Activated naive CD8-positive, alpha-beta T cell treated with anti-CD3 and anti-CD28 coated beads, Interleukin-2, amount 10 ng/mL, durations not matched to agents 7 days and 5 days (primary cell): ENCODE measurements at places on chromosomes 13 and 19. TPM values are rescaled to one million over a fixed set of nuclear protein-coding genes. Genes with fewer than 3 reads are reported as not detected.

- peaks cover 13% of the 10 kb centered on the region for H3K27me3 ChIP-seq
- DNase-seq, result no peak
- peaks cover 23% of the 10 kb centered on the region for H3K36me3 ChIP-seq
- H3K27ac ChIP-seq, result no peak overlapping the region
- H3K4me3 ChIP-seq, result no peak overlapping the region
These were observed 11.8 kb downstream of the IFNL1 start for GRCh38 chr19:39307822-39308530.

DNA sequence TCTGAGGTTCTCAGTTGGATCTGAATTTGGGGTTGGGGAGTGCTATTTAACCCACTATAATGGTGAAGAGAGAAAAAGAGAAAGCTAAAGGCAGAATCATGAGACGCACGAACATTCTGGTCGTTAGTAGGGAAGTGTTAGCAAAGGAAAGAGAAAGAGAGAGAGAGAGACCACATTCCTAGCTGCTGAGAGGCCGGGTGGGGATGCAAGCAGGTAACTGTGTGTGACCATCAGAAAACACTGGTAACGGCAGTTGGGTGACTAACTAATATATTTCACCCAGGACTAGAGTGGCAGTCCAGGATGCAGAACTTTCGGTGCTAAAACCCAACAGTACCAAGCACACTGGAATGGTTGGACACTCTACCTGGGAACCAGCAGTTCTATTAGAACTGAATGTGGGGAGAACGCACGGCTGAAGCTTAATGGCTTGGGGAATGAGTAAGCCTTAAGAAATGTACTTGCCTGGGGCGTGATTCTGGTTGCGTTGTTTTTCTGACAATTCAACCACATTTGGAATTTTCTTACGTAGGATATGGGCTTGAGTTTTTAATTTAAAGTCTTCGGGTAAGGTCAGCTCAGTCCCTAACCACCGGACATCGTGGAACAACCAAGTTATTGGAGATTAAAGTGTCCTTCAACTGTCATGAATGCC, 130.2 kb downstream of the DNAJC15 start:
- H3K27ac ChIP-seq, result no peak overlapping the region
- no peak for DNase-seq

MAP2K7 gene
- 46.9 TPM for total RNA-seq

GRCh38 chr19:531753-532560, at the start of gene CDC34:
TSS of gene CDC34 (plus strand) at chr19:531760. CDS start at chr19:531932, 172 bp downstream.
- no peak for DNase-seq
- H3K4me3 ChIP-seq, result peak within 1 kb of the TSS; percentile 87
- H3K4me1 ChIP-seq, result peaks cover 4% of the 10 kb centered on the region
- no peaks in the 10 kb centered on the region for H3K27me3 ChIP-seq
- no peaks in the 10 kb centered on the region for H3K36me3 ChIP-seq

DNA sequence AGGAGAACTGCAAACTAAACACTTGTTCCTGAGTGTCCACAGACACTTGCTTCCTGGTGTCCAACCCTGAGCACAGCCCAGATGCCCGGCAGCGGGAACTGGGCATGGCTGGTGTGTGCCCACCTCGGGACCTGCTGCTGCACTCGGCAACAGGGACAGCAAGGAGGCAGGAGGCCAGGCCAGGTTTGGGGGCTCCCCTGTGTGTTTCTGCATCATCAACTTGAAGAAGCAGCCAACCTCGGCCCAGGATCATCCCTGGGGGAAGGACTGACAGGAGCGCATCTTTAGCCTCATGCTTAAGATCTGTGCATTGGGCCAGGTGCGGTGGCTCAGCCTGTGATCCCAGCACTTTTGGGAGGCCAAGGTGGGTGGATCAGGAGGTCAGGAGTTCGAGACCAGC, 35.1 kb upstream of the LDLR start:
- peaks cover 6% of the 10 kb centered on the region for H3K4me1 ChIP-seq
- H3K27ac ChIP-seq, result no peak overlapping the region
- H3K36me3 ChIP-seq, result peaks cover 1% of the 10 kb centered on the region
- no peak overlapping the region for H3K4me3 ChIP-seq
- no peak for DNase-seq
- H3K27me3 ChIP-seq, result no peaks in the 10 kb centered on the region

DNA sequence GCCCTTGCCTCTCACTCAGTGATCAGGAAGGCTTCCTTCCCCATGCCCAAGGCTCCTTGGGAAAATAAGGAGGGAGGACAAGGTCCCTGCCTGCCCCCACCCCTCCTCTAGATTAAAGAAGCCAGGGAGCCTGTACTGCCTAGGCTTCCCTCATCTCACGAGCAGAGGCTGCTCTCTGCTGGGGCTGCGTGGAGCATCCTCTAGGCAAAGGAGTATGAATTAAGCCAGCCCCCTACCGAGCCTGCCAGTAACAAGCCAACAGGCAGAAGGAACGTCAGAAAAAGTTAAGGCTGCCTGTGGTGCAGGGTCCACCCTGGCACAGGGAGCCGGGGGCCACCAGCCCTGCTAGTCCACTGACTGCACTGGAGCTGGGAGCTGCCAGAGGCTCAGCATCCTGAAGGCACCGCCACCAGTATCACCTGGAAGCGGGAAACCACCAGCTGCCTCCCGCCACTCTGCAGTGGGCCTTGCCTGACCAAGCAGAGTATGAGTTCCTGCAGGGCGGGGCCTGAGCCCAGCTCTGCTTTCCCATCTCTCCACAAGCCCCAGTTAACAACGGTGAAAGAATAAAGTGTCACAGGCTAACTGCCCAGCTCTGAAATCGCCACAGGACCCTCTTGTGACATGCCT, 6.8 kb downstream of the NAPA start:
- no peaks in the 10 kb centered on the region for H3K27me3 ChIP-seq
- H3K27ac ChIP-seq, result no peak overlapping the region
- peaks cover 20% of the 10 kb centered on the region for H3K4me1 ChIP-seq
- H3K36me3 ChIP-seq, result peaks cover 1% of the 10 kb centered on the region

GRCh38 chr19:55704494-55705245, 29.6 kb downstream of the EPN1 start:
- peaks cover 8% of the 10 kb centered on the region for H3K27me3 ChIP-seq
- no peak overlapping the region for H3K27ac ChIP-seq
- DNase-seq, result peak; percentile 25

NOVA2 gene
- total RNA-seq, result not detected

ICAM3 gene
- 182 TPM for total RNA-seq

DNA sequence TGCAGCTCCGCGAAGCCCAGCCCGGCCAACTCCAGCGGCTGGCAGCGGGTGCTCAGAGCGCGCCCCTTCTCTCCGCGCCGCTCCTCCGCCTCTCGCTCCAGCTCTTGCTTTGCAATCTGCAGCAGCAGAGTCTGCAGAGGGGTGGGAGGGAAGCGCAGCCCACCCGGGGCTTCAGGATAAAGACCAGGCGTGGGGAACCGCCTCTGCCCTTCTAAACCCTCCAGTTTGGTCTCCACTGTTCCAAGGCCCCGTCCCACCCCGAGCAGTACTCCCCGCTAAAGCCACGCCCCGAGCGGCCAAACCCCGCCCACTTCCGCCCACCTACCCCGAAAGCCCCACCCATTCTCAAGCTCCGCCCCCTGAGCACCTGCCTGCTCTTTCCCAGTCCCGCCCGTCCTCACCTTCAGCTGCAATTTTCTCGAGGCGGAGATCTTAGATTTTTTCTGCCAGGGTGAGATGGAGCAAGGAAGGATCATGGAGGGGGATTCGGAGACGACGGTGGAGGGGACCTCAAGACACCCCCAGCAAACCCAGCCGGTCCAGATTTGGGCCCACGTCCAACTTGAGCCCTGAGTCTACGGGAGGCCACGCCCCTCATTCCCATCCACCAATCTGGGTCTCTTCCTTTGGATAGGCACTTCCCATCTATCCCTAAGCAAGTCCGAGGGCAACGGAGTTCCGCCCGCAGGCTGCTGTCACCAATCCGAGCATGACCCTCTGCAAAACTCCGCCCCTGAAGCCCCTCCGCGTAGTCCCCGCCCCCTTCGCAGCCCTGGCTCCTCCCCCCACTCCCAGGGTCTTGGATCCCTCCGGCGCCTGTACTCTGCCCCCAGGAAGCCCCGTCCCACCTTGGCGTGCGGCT, 1.1 kb downstream of the TNNI3 start:
- peaks cover 17% of the 10 kb centered on the region for H3K27me3 ChIP-seq
- no peak overlapping the region for H3K27ac ChIP-seq
- H3K4me3 ChIP-seq, result no peak overlapping the region
- peaks cover 5% of the 10 kb centered on the region for H3K36me3 ChIP-seq
- H3K4me1 ChIP-seq, result peaks cover 24% of the 10 kb centered on the region

DNA sequence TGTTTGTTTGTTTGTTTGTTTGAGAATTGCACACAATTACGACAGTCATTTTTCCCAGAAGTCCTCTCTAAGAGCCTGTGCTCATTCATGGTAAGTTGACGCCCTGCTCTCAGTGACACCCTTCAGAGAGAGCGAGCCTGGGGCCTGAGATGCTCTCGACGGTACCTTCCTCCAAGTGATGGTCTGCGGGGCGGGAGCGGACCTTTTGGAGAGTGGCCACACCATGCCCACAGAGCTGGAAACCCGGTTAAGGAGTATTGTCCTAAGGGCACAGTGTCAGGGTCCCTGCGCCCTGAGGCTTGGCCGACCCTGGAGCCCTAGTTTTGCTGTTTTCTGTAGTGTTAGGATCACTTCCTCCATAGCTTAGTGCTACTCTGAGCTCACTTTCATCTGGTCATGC, 3.6 kb downstream of the POP4 start:
- no peak overlapping the region for H3K27ac ChIP-seq
- no peak for DNase-seq
- H3K36me3 ChIP-seq, result peaks cover 18% of the 10 kb centered on the region

- no peak overlapping the region for H3K4me3 ChIP-seq
- H3K27ac ChIP-seq, result no peak overlapping the region
- no peaks in the 10 kb centered on the region for H3K4me1 ChIP-seq
These were observed 79.5 kb downstream of the KLF5 start for GRCh38 chr13:73138276-73138637.

MAST3 gene
- 38.3 TPM for total RNA-seq

C19orf67 gene
- total RNA-seq, result not detected

FAM216B gene
- total RNA-seq, result not detected

UBE2L5 gene
- total RNA-seq, result not detected

DNA sequence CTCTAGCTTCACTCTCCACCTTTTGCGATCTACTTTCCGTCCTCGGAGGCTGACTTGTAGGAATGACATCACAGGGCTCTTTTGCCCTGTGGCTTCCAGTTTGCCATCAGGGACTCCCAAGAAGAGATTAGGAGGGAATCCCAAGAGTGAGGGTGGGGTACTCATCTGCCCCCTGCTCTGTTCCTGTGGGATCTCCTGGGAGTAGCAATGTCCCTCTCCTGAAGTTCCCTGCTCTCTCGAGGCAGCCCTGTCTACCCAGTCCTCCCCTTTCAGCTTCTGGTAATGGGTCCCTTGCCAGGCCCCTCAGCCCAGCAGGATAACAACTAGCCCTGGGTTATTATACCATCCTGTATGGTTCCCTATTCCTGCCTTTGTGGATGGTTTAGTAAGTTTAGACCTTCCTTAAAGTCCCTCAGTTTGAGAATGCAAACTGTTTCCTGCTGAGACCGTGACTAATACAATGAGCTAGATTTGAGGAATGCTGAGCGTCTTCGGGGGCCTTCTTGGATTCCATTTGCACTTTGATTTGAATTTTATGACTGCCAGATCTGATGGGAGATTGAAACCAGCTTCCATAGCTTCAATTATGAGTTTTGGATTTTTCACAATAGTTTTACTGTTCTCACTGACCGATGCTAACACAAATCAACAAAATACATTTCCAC, 73.7 kb upstream of the IPO5 start:
- H3K36me3 ChIP-seq, result no peaks in the 10 kb centered on the region
- H3K27me3 ChIP-seq, result peaks cover 5% of the 10 kb centered on the region
- H3K4me3 ChIP-seq, result no peak overlapping the region
- no peaks in the 10 kb centered on the region for H3K4me1 ChIP-seq
- H3K27ac ChIP-seq, result no peak overlapping the region

DNA sequence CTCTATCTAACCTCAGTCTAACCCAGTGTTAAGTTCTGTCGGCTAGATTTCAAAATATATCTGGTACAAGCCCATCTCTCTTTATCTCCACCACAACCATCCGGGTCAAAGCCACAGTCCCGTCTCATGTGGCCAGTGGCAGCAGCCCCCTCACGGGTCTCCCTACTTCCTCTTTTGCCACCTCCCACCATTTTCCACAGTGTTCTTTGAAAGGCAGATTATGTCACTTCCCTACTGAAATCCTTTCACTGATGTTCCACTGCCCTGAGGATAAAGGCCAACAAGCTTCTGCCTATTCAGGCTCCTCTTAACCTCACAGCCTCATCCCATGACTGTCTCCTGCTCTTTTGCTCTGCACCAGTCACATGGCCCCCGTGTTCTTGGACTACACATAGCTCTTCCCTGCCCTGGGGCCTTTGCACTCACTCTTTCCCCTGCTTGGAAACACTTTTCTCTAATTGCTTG, 117.2 kb downstream of the UBL3 start:
- no peak overlapping the region for H3K4me3 ChIP-seq
- H3K27ac ChIP-seq, result no peak overlapping the region
- H3K4me1 ChIP-seq, result peaks cover 8% of the 10 kb centered on the region
- peaks cover 56% of the 10 kb centered on the region for H3K27me3 ChIP-seq
- DNase-seq, result no peak

- no peak for DNase-seq
- no peak overlapping the region for H3K27ac ChIP-seq
These were observed 6.5 kb upstream of the CCNE1 start for GRCh38 chr19:29805031-29805965.

PRSS57 gene
- not detected for total RNA-seq

DNA sequence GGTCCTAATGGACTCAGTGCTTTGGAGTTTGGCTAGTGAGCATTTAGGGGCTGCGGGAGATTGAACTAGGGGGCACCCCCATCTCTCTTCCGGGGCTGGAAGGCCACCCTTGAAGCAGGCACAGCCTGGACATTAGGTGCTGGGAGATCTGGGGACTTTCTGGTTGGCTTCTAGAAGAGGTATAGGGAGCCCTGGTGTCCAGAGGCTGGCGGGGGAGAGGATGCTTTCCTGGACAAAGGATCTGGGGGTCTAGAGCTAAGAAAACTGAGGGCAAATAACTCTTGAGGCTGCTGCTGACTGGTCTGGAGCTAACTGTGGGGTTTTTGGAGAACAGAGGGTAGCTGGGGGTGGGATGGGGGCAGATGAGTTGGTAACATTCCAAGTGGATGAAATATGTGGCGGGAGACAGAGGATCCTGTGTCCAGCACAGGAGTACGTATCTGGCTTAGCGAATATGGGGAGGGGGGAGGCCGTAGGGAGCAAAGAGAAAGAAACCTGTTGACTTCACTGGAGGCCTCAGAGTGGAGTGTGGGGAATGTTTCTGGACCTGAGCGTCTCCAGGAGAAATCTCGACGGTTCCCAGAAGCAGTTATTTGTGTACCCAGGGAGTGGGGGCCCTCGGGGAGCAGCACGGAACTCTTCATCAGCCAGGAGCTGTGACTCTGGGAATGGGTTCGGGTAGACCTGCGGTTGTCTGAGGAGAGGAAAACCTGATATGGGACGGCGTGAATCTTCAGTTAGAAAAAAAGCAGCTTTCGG, 1.4 kb downstream of the HNRNPUL1 start:
- peaks cover 3% of the 10 kb centered on the region for H3K27me3 ChIP-seq
- peak; percentile 41 for DNase-seq
- H3K36me3 ChIP-seq, result peaks cover 20% of the 10 kb centered on the region
- H3K4me3 ChIP-seq, result peak overlapping the region; percentile 92
- peaks cover 35% of the 10 kb centered on the region for H3K4me1 ChIP-seq

DNA sequence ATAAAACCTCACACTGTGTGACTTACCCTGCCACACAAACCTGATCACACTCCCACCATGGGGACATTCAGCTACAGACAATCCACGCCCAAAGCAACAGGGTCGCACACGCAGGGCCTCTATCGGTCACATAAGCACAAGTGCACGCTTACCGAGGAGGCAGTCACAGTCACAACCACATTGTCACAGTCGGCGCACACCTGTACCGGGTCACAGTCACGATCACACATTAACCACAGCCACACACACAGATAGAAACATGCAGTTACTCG, 579 bp downstream of the ZNF566 start:
- H3K4me1 ChIP-seq, result peaks cover 23% of the 10 kb centered on the region
- H3K27ac ChIP-seq, result peak overlapping the region; percentile 98
- no peak for DNase-seq
- peak overlapping the region; percentile 98 for H3K4me3 ChIP-seq
- H3K27me3 ChIP-seq, result no peaks in the 10 kb centered on the region
